ENCODE measurements at places on chromosomes 1 and 21. TPM values are rescaled to one million over a fixed set of nuclear protein-coding genes. Genes with fewer than 3 reads are reported as not detected.

STIL gene
- total RNA-seq, result 2.1 TPM

RXFP4 gene
- total RNA-seq, result not detected

GRCh38 chr1:226958300-226958699 is 18.2 kb downstream of the COQ8A start:
- H3K36me3 ChIP-seq, result peaks cover 3% of the 10 kb centered on the region
- no peaks in the 10 kb centered on the region for H3K27me3 ChIP-seq
- H3K4me3 ChIP-seq, result no peak overlapping the region
- peaks cover 7% of the 10 kb centered on the region for H3K4me1 ChIP-seq

GRCh38 chr1:84073266-84073665 is 70.8 kb upstream of the PRKACB start:
- DNase-seq, result no peak
- H3K4me1 ChIP-seq, result peaks cover 5% of the 10 kb centered on the region
- no peak overlapping the region for H3K27ac ChIP-seq
- no peaks in the 10 kb centered on the region for H3K27me3 ChIP-seq
- no peak overlapping the region for H3K4me3 ChIP-seq

GRCh38 chr1:91897016-91897415 is 11.1 kb upstream of the TGFBR3 start:
- no peak overlapping the region for H3K4me3 ChIP-seq
- H3K27me3 ChIP-seq, result peaks cover 2% of the 10 kb centered on the region
- H3K4me1 ChIP-seq, result peaks cover 4% of the 10 kb centered on the region
- H3K27ac ChIP-seq, result no peak overlapping the region
- no peak for DNase-seq

DNA sequence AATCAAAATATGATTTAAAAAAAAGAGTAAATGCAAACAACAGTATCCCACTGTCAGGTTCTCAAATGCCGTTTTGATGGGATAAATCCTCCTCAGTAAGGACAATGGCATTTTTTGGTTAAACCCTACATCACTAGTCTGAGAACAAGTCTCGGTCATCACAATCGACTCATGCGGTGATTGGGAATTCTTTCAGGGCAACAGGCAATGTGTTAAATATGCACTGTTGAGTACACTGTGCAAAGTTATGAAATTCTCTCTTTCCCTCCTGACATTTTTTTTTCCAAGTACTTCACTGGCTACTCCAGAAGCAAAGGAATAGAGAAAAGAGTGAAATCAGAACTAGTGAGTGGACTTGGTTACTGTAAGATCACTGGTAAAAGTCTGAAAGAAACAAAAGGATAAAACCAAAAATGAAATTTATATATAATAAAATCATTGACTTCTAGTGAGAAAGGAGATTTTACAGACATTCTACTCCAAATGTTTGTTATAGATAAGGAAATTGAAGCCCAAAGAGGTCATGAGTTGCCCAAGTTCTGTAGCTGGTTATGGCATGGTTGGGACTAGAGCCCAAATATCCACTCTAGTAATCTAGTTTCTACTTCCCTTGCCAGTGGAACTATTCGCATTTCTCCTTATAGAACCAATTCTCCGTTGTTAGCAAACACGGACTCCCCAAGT is 111.3 kb downstream of the TGFBR3 start:
- H3K4me3 ChIP-seq, result no peak overlapping the region
- no peak for DNase-seq
- H3K27me3 ChIP-seq, result no peaks in the 10 kb centered on the region
- H3K36me3 ChIP-seq, result no peaks in the 10 kb centered on the region

DNA sequence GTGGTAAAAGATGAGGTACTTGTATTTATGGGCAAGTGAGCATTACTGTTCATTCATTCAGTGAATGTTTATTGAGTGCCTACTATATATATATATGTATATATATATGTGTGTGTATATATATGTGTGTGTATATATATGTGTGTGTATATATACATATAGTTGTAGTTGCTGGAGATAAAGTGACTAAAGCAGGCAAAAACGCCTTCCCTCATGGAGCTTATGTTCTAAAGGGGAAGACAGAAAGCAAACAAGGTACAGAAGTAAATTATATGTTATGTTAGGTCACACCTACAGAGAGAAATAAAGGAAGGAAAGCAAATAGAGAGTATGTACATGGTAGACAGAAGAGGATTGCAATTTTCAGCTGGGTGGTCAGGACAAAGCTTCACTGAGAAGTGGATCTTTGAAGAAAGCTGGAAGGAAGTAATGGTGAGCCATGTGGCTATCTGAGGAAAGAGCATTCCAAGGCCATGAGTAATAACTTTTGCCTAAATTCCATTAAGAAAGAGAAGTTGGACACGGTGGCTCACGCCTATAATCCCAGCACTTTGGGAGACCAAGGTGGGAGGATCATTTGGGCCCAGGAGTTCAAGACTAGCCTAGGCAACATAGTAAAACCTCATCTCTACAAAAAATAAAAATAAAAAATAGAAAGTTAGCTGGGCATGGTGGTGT is 33.5 kb upstream of the KLF17 start:
- H3K36me3 ChIP-seq, result no peaks in the 10 kb centered on the region
- no peak overlapping the region for H3K4me3 ChIP-seq
- H3K27ac ChIP-seq, result no peak overlapping the region
- peaks cover 24% of the 10 kb centered on the region for H3K27me3 ChIP-seq
- H3K4me1 ChIP-seq, result no peaks in the 10 kb centered on the region

TPTE gene
- total RNA-seq, result not detected

AGTRAP gene
- 21.8 TPM for total RNA-seq

GRCh38 chr1:228059634-228060457 is 22.7 kb upstream of the ARF1 start:
- H3K36me3 ChIP-seq, result no peaks in the 10 kb centered on the region
- H3K27me3 ChIP-seq, result peaks cover 40% of the 10 kb centered on the region
- peaks cover 27% of the 10 kb centered on the region for H3K4me1 ChIP-seq
- H3K27ac ChIP-seq, result no peak overlapping the region
- H3K4me3 ChIP-seq, result peak overlapping the region; percentile 49

DNA sequence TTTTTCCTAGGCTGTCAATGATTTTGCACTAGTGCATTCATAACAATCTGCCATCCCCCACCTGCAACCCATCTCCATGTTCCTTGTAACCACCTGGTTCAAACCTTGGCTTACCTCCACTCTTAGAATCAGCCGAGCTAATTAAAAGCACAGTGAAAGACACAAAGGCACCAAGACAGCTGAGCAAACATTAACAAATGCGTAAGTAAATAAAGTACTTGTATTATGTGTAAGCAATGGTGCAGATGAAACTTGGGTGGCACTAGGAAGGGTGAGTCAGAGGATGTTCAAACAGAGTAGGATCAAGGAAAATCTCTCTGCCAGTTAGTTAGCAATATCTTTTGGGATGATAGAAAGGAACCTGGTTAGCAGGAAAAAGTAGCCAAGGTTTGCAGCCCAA is 5.1 kb upstream of the FOXJ3 start:
- no peaks in the 10 kb centered on the region for H3K36me3 ChIP-seq
- no peaks in the 10 kb centered on the region for H3K27me3 ChIP-seq
- H3K4me1 ChIP-seq, result peaks cover 10% of the 10 kb centered on the region
- no peak overlapping the region for H3K27ac ChIP-seq
- H3K4me3 ChIP-seq, result no peak overlapping the region

MPC2 gene
- total RNA-seq, result 54.4 TPM

DNA sequence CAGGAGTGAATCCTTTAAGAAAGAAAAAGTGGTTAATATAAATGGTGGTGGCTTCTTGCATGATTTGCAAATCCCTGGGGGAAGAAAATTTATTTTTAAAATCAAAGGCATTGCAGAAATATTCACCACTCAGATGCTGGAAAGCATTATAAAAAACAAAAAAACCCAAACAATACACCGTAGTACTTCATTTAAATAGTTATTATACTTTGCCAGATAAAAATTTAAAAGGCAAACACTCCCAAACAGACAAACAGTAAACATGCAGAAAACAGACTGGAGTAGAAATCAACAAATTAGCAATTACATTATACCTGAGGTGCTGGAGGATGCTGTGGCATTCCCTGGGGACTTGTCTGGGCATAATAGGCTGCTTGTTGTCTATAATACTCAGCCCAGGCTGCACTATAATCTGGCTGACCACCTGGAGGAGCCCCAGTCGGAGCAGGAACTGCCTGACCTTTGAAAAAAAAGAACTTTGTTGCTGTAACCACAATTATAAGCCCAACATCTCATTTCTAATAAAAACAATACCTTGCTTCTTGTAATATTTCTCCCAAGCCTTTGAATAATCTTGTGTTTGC is 29.9 kb downstream of the FUBP1 start:
- H3K27me3 ChIP-seq, result no peaks in the 10 kb centered on the region
- no peak overlapping the region for H3K27ac ChIP-seq
- peaks cover 97% of the 10 kb centered on the region for H3K36me3 ChIP-seq
- no peaks in the 10 kb centered on the region for H3K4me1 ChIP-seq
- DNase-seq, result no peak

DNA sequence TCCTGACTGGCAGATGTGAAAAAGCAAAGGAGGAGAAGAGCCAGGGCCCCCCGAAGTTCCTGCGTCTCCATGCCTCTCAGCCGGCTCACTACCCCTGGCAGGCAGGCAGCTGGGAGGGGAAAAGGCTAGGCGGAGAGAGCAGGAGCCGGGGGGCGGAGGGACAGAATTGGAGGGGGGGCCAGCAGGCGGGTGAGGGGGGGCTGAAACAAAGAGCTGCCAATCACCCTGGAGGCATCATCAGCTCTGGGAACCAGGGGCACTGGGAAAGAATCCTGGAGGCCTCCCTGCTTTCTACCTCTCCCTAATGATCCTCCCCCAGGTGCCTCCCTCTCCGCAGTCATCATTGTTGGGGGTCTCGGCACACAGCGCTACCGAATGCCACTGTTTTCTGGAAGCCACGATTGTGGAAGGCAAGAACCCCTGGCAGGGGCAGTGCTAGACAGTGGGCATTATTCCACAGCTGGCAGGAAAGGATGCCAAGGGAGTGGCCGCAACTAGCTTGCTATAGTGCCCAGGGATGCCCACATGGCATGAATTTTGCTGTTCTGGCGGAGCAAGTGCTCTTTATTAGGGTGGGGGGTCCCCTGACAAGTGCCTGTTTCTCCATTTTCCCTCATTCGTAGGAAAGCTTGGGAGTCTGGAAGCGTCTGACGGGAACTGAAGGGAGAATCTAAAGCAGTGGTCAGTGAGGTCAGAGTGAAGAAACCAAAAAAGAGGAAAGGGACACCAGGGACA is at the start of gene THBS3:
TSS of gene THBS3 (minus strand) at position 92 of the 735 bp plus-strand sequence. CDS start at position 71, 21 bp downstream.
- H3K36me3 ChIP-seq, result peaks cover 11% of the 10 kb centered on the region
- H3K27me3 ChIP-seq, result no peaks in the 10 kb centered on the region
- peaks cover 30% of the 10 kb centered on the region for H3K4me1 ChIP-seq
- DNase-seq, result no peak

DNA sequence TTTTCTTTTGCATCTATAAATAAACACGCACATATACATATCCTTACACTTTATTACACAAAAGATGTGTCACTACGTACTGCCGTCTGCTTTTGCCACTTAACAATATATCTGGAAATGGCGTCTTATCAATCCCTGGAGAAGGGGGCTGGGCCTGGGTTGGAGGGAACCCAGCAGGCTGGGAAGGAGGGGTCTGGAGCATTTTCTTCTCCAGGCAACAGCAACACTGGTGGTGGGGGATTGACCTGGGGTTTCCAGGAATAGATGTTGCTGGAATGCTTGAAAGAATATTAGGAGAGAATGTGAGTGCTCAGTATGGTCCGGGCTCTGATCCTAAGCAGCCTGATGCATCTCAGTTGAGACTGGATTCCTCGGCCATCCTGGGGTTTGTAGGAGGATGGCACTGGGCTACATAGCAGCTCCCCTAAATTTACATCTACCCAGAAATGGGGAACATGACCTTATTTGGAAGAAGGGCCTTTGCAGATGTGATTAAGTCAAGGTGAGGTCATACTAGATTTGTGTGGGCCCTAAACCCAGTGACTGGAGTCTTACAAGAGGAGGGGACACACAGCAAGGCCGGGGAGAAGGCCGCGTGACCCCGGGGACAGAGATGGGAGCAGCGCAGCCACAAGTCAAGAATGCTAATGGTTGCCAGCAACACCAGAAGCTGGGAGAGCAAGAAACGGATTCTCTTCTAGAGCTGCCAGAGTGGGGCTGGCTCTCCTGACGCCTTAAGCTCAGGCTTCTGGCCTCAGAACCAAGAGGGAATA is 98.6 kb downstream of the SIK1 start:
- no peak overlapping the region for H3K27ac ChIP-seq
- H3K4me3 ChIP-seq, result no peak overlapping the region
- no peaks in the 10 kb centered on the region for H3K4me1 ChIP-seq

DNA sequence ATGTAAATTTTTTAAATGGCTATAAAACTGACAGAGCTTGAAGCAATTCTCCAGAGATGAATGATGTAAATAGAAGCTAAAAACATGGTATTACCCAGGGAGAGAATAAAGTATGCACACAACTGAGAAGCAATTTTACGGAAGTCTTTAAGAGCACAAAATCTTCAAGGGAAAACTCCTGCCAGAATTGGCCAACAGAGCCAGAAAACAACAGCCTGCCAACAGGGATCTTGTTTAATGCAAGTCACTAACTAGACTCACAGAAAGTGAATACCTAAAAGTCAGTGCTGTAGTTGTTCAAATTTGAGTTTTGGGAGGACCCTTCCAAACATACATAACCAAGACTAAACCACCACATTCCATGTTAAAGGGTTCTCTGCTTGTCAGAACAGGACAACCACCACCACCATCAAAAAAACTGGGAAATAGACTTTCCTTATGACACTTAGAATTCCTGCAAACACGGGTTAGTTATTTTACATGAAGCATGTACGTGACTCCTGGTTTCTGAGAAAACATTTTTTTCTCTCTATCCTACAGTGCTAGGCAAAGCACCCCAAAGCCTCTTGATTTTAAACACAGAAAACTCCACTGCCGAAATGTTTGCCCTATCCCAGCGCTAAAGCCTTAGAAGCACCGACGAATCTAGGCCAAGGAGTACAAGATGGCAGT is 1.6 kb downstream of the EPS15 start:
- no peaks in the 10 kb centered on the region for H3K36me3 ChIP-seq
- H3K27ac ChIP-seq, result no peak overlapping the region
- H3K27me3 ChIP-seq, result no peaks in the 10 kb centered on the region
- H3K4me1 ChIP-seq, result peaks cover 29% of the 10 kb centered on the region
- H3K4me3 ChIP-seq, result peak overlapping the region; percentile 76

ALX3 gene
- not detected for total RNA-seq

GRCh38 chr1:42417166-42417565 is 36.6 kb downstream of the RIMKLA start:
- DNase-seq, result no peak
- no peaks in the 10 kb centered on the region for H3K36me3 ChIP-seq
- H3K27ac ChIP-seq, result no peak overlapping the region
- H3K4me3 ChIP-seq, result no peak overlapping the region
- no peaks in the 10 kb centered on the region for H3K4me1 ChIP-seq

DNA sequence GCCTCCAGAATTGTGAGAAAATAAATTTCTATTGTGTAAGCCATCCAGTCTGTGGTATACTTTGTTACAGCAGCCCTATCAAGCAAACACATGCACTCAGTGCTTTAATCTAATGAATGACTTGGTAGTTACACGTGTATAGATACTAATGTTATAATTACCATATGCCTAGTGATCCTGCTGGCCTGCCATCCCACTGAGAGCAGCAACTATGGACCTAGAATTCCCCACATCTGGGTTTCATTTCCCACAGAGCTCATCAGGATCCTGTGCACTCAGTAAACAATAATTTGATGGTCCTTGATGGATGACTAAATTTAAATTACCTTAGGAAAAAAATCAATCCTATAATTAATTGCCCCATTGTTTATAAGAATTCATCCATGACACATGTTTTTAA is 86.5 kb upstream of the RGS1 start:
- H3K27ac ChIP-seq, result no peak overlapping the region
- DNase-seq, result no peak
- no peaks in the 10 kb centered on the region for H3K36me3 ChIP-seq
- no peaks in the 10 kb centered on the region for H3K27me3 ChIP-seq
- no peak overlapping the region for H3K4me3 ChIP-seq

GRCh38 chr1:217493290-217493689 is 137.6 kb downstream of the GPATCH2 start:
- H3K4me3 ChIP-seq, result no peak overlapping the region
- DNase-seq, result no peak
- H3K36me3 ChIP-seq, result peaks cover 4% of the 10 kb centered on the region
- H3K4me1 ChIP-seq, result no peaks in the 10 kb centered on the region

MCOLN3 gene
- total RNA-seq, result 0.22 TPM

Measured in CD4-positive, alpha-beta T cell (primary cell).